ENCODE measurements at places on chromosomes 2 and 18.
A peak's percentile ranks its signal among the peaks of the same experiment; 100 is the strongest.

DNA sequence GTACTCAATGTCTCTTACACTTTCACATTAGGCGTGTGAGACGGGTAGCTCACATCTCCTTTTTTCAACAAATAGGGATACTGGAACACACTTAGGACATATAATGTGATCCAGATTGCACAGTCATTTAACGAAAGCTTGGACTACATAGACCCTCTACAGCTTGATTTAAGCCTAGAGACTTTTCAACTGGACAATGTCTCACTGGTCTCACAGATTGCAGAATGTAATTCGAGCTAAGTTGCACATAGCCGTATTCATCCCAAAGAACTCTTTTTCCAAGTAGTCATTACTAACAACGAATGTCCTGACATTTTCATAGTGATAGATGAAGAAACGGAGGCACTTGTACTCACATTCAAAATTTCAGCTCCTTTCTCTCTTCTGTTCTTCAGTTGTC lies 612.1 kb downstream of the ZEB2 start:
- no peak for DNase-seq

- no peak for DNase-seq
Measured at GRCh38 chr2:220555961-220556630, 928.7 kb downstream of the SLC4A3 start.

DNA sequence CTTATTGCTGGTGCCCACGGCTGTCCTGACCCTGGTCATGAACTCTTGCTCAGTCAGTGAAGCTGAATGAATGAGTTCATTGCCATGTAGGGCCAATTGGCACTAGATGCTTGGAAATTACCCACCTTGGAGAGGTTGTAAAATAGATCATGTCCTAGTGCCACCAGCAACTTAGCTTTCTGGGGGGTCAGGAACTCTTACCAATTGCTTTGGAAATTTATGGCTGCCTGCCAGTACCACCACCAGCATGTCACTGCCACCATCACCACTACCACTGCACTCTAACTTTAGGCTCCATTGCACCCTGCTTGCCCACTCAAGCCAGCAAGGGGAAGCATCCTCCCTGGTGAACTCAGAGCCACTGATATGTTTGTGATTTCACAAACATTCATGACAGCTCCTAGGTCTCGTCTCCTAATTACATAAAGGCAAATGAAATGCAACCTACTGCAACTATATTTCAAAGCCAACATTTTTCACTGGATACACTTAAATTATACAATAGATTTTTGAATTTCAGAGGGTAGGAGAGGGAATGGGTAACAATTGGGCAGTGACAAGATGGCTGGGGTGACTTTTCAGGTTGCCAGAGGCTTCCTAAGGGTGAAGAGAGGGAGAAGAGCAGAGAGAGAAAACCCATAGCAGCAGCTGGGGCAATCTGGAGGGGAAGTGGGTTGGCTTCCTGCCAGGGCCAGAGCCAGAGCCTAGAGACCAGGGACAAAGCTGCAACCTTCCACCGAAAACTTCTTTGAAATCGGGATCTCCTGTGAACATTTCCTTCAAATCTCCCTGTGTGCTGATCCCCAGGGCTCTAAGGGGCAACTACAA lies 3.5 kb upstream of the EMILIN1 start:
- DNase-seq: peak; percentile 85

GRCh38 chr2:161576421-161576820 lies 47.8 kb upstream of the SLC4A10 start:
- peak; percentile 50 for DNase-seq

DNA sequence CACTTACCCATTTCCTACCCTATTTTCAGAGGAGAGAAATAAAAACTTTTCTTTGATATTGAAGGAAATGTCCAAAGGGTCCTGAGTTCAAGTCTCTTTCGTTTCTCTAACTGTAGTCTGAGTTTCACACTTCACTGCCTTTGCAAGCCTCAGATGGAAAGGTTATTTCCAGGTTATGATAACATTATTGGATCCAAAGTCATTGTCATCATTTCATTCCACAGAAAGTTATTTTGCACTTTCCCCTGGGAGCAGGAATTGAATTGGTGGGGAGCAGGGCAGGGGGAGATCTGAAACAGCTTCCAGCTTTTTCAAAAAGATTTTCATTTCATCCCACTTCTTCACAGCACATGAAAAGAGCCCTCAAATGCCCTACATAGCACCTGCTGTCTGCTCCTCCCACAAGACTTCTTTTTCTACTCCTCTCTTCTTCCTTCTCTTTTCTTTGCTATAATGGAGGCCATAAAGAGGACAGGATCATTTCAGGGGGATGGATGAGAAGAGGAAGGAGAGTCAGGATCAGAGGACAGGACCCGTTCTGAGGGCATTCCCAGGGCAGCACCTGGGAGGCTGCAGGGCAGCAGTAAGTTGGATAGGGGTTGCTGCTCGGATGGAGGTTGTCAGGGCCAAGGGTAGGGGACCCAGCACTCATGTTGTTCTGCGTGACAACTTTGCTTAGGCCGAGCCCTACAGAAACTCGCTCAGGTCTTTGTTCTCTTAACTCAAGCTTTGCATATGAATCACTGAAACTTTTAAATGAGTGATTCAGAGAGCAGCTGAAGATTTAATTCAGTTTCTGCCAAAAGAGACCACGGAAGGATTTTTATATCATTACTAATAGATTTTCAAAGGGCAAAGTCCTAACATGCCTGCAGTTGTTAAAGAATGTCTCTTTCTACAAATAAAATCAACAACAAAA lies 11.4 kb upstream of the GALNT5 start:
- no peak for DNase-seq

DNA sequence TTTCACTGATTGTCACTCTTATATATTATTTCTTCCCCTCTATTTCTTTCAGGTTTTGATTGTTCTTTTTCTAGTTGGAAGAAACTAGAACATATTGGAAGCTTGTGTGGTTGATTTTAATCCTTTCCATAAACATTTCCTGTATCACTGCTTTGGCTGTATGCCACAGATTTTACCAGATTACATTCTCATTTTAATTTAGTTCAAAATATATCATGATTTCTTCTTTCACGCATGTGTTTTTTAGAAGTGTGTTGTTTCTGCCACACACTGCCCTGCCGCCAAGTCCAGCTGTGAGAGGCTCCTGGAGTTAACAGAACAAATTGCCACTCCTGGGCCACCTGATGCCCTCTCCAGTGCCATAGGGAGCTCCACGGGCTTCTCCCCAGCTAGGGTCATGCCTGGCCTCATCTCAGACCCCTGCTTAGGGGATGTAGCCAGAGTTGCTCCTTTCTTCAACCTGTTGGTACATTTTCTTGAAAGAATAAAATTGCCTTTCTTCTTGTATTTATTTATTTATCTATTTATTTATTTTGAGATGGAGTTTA lies 206.2 kb upstream of the COPS8 start:
- DNase-seq: no peak

- DNase-seq: peak; percentile 33
Measured at GRCh38 chr18:57576316-57576715, 10.2 kb downstream of the FECH start.

DNA sequence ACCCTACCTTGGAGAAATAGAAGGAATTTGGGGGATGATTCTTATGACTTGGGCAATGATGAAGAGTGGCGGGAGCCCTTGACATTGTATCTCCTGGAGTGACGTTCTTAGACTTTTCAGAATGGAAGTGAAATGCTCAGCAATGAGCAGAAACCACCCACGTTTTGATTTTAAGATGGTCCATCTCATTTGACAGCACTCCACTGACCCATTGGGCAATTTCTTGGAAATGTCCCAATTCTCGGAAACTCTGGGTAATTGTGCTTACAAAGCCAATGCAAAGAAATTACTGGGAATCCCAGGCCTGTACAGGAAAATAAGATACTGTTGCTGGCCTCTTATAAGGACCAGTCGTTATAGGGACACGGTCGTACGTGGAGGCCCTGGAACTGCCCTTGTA lies 170.0 kb upstream of the COPS8 start:
- DNase-seq: no peak

DNA sequence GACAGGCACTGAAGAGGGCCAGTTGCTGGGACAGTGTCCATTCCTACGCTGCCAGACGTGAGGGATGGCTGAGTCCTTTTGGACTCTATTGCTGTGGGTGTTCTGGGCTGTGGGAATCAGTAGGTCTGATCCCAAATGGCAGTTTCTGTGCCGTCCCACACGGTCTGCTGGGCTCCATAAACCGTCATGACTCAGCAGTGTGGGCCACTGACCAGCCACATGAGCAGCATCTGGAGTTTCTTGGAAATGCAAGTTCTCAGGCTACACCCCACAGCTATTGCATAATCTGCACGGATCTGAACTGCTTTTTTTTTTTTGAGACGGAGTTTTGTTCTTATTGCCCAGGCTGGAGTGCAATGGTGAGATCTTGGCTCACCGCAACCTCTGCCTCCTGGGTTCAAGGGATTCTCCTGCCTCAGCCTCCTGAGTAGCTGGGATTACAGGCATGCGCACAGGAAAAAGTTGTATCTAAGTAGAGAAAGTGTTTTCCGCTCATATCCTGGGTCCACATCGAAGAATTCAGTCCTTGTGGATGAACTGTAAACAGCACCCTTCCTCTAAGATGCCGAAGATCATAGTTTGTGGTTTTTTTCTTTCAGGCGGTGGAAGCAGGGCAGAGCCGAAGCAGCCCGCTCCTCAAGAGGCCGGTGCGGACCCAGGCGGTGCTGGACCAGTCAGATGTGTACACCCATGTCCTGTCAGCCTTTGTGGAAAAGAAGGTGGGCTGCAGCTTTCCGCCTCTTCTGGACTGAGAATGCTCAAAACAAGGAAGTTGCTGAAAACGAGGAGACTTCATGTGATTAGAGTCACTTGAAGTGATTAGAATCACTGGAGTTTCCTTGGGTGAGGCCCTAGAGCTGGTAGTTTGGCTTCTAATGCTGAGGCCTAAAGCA lies 25.5 kb downstream of the RMC1 start:
- no peak for DNase-seq

GRCh38 chr2:27890146-27890923 lies at the start of the genes BABAM2 and RBKS:
Gene BABAM2 (plus strand): TSS chr2:27890729. CDS start chr2:27894557, 3,828 bp downstream.
Gene RBKS (minus strand): TSS chr2:27890387. CDS start chr2:27890345, 42 bp downstream.
- DNase-seq: peak; percentile 70

GRCh38 chr18:39635966-39636365 lies 2070.4 kb upstream of the CELF4 start:
- no peak for DNase-seq

- no peak for DNase-seq
Measured at GRCh38 chr18:51192696-51193095, 4.8 kb downstream of the MEX3C start.

DNA sequence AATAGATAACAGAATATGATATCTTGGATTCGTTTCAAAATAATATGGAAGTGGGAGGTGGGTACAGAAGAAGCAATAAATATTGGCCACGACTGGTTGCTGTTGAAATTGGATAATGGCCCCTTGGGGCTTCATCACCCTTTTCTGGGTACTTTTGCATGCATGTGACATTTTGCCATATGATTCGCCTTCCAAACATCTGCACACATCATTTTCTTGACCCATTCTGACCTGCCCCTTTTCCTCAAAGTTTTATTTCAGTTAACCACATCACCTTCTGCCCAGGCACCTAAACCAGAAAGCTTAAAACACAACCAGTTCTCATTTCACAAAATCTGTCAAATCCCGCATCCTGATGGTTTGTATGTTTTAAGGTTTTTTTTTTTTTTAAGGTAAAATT lies 116.7 kb upstream of the AGAP1 start:
- DNase-seq: no peak

DNA sequence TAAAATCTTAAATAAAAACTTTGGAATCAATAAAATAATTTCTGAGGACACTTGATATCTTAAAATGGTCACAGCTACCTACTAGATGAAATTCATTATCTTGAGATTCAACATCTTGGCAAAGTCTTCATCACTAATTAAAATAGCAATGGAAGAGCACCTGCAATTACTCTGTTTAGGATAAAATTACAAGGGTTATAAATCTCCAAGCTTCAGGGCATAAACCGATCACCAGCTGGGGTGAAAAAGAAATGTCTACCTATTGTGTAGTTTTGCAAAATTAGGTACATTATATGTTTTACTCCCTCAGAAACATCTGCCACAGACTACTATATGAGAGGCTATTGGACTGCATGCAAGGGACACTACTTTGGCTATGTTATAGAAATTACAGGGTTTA lies 327.1 kb downstream of the CCDC178 start:
- DNase-seq: no peak

DNA sequence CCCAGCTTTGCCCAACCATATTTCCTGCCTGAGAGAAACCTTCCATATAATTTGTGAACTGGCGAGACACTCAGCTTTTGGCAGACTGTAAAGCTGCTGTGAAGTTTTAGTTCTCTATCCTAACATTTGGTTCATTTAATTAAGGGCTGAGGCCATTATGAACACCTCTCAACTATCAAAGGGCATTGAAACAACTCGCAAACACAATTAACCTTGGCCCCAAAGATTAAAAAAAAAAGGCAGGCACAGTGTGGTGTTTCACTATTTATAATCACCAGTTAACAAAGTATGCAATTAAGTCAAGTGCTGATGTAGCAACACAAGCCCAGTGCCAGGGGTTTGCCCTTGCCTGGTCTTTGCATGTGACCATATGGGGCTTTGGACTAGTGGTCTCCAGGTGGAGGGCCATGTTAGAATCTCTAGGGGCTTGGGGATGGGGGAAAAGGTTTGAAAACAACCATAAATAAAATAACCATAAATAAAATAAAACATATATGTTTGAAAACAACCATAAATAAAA lies 297.6 kb upstream of the SKOR2 start:
- no peak for DNase-seq

DNA sequence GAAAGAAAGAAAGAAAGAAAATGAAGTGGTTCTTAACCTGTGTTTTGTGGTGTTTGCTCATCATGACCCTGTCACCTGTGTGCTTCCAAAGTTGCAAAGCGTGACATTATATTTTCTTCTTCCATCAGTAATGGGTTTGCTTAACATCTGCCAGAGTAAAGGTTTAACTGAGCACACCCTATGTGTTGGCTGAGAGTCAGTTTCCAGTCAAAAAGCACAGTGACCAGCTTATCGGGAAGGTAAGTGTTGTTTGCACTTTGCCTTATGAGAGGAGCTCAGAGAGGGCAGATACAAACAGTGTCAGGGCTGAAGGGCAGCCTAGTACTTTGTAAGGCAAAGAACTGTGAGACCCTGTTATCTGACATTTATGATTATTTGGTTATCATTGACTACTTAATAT lies 406.2 kb upstream of the CWC22 start:
- no peak for DNase-seq

Measured in Jurkat, Clone E6-1 (cell line).